Colonic mucosa (tissue), 4 donors: ENCODE measurements at places on chromosomes 12 and 14. TPM values are rescaled to one million over a fixed set of nuclear protein-coding genes. Genes with fewer than 3 reads are reported as not detected.

Gene SMCO2
- 0.21 TPM for total RNA-seq

Gene NAV3
- total RNA-seq = 1.9 TPM

Gene WSB2
- total RNA-seq = 99.1 TPM

Gene TSHR
- 0.25 TPM for total RNA-seq

Gene CLEC1B
- not detected for total RNA-seq

Gene FOXN4
- total RNA-seq = not detected

Gene FBRSL1
- 101 TPM for total RNA-seq

Gene LRRC43
- 0.57 TPM for total RNA-seq

Gene TPPP2
- 0.94 TPM for total RNA-seq

Gene EIF2S3B
- total RNA-seq = 0.77 TPM

Gene PPFIA2
- total RNA-seq = 2.2 TPM

Gene CAPZA3
- not detected for total RNA-seq

Gene RBM23
- total RNA-seq = 67.7 TPM

Gene DCTN2
- total RNA-seq = 131 TPM

Gene TAS2R7
- total RNA-seq = not detected

Gene CCDC38
- total RNA-seq = not detected

Gene RAD51AP1
- 22.3 TPM for total RNA-seq

Gene KCNC2
- 0.16 TPM for total RNA-seq

Gene KIF26A
- 20.0 TPM for total RNA-seq

Gene SLC17A8
- total RNA-seq = 3.3 TPM

Gene ALKBH2
- total RNA-seq = 5.0 TPM

Gene CNIH1
- total RNA-seq = 117 TPM

Gene B3GNT4
- 0.69 TPM for total RNA-seq

Gene SYCP3
- 0.35 TPM for total RNA-seq

Gene KRT6C
- total RNA-seq = not detected

Gene ZNF891
- total RNA-seq = 1.0 TPM

Gene CLEC4D
- total RNA-seq = 0.16 TPM

Gene NPFF
- total RNA-seq = not detected

Gene TAS2R8
- not detected for total RNA-seq

Gene INHBE
- not detected for total RNA-seq

Gene KRT8
- total RNA-seq = 4,597 TPM

Gene LMNTD1
- total RNA-seq = not detected

Gene OR6C2
- total RNA-seq = not detected

Gene RERG
- 0.84 TPM for total RNA-seq

Gene ARHGDIB
- 40.8 TPM for total RNA-seq

Gene ADAM20
- total RNA-seq = 0.35 TPM

Gene RNF41
- 36.0 TPM for total RNA-seq

Gene RNASE8
- not detected for total RNA-seq

Gene ASCL1
- 0.17 TPM for total RNA-seq

Gene POTEG
- total RNA-seq = not detected

Gene HSPA2
- total RNA-seq = 21.6 TPM

Gene FOXG1
- not detected for total RNA-seq

Gene PRH2
- not detected for total RNA-seq
